ENCODE measurements at places on chromosomes 6 and 20. TPM values are rescaled to one million over a fixed set of nuclear protein-coding genes. Genes with fewer than 3 reads are reported as not detected.

Gene LRRN4
- total RNA-seq = not detected

GRCh38 chr6:132728616-132729015 lies 14.8 kb upstream of the VNN1 start:
- H3K27ac ChIP-seq = no peak overlapping the region
- no peak overlapping the region for H3K4me3 ChIP-seq
- H3K36me3 ChIP-seq = no peaks in the 10 kb centered on the region
- peaks cover 12% of the 10 kb centered on the region for H3K4me1 ChIP-seq

GRCh38 chr6:141677598-141678211 lies 455.0 kb upstream of the GJE1 start:
- no peaks in the 10 kb centered on the region for H3K36me3 ChIP-seq
- no peaks in the 10 kb centered on the region for H3K4me1 ChIP-seq
- no peaks in the 10 kb centered on the region for H3K27me3 ChIP-seq

Gene ELOVL4
- 2.2 TPM for total RNA-seq

Gene CARMIL1
- total RNA-seq = 12.1 TPM

DNA sequence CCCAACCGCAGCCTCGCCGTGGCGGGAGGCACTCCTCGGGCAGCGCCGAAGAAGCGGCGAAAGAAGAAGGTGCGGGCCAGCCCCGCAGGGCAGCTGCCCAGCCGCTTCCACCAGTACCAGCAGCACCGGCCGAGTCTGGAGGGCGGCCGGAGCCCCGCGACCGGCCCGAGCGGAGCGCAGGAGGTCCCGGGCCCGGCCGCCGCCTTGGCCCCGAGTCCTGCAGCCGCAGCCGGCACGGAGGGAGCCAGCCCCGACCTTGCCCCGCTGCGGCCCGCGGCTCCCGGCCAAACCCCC lies 525 bp downstream of the PNRC1 start:
- H3K4me3 ChIP-seq = peak overlapping the region; percentile 96
- DNase-seq = no peak
- H3K27me3 ChIP-seq = no peaks in the 10 kb centered on the region
- peak overlapping the region; percentile 100 for H3K27ac ChIP-seq
- H3K36me3 ChIP-seq = peaks cover 22% of the 10 kb centered on the region
- peaks cover 24% of the 10 kb centered on the region for H3K4me1 ChIP-seq

DNA sequence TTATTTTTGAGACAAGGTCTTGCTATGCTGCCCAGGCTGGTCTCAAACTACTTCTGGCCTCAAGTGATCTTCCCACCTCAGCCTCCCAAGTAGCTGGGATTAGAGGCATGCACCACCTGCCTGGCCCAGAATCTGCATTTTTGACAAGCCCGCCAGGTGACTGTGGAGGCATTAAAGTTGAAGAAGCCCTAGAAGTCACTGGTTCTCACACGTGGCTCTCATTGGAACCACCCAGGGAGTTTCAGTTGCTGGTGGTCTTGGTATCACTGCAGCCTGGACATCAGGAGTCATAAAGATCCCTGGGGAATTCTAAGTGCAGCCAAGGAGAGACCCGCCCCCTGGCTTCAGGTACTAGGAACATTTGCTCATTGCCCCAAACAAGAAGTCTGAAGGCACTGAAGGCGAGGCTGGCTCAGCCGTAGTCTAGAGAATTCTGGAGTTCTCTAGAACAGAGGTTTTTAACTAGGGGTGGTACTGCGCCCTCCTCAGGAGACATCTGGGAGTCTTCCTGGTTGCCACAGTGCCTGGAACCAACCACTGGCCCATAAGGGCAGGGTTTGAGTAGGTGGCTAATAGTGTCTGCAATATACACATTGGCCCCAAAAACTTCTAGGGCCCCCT lies 182.8 kb downstream of the ZMYND8 start:
- no peak overlapping the region for H3K27ac ChIP-seq
- DNase-seq = no peak
- H3K4me3 ChIP-seq = no peak overlapping the region
- no peaks in the 10 kb centered on the region for H3K27me3 ChIP-seq

GRCh38 chr6:56541030-56541600 lies 101.6 kb downstream of the DST start:
- H3K4me3 ChIP-seq = peak overlapping the region; percentile 78
- peak overlapping the region; percentile 91 for H3K27ac ChIP-seq
- peaks cover 54% of the 10 kb centered on the region for H3K4me1 ChIP-seq
- DNase-seq = no peak

Gene ROS1
- total RNA-seq = under 0.01 TPM

- H3K4me3 ChIP-seq = no peak overlapping the region
- H3K27me3 ChIP-seq = no peaks in the 10 kb centered on the region
- H3K27ac ChIP-seq = peak overlapping the region; percentile 57
- DNase-seq = no peak
- H3K36me3 ChIP-seq = no peaks in the 10 kb centered on the region
- H3K4me1 ChIP-seq = peaks cover 22% of the 10 kb centered on the region
These were observed 38.4 kb upstream of the ARHGAP18 start for GRCh38 chr6:129748212-129748900.
